ENCODE measurements at places on chromosomes 13 and 19.
A peak's percentile ranks its signal among the peaks of the same experiment; 100 is the strongest.

DNA sequence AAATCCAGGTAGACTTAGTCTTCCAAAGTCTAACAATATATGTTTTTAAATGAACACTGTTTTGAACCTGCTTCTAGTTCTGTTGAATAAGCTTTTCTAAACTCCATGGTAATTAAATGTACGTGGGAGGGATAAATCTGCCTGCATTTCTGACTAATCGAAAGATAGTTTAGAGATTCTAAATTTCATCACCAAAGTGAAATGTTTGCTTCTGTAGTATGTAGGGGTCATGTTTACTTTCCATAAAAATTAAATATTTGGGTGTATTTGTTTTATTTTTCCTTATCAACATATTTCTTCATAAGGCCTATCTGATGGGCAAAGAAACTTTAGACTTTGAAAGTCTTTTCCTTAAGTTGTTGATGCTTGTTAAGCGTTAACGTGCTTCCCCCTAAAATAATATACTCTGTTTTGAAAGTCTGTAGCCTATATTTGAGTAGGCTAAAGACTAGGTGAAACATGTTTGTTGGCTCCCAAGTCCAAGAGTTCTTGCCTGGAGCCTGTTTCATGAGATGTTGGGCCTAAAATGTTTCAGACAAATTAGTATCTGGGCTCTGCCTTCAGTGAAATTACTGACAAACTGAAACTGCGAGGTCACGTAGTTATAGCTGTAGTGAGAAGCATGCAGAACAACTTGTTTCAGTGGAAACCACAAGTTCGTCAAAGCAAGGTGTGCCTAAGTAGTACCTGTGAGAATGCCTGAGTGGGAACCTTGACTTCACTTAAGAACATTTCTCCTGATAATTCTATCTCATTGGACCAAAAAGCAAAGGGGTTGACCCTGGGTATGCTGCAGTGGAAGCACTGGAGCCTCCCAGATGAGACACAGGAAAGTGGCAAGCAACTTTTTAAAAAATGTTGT is 126.2 kb downstream of the LMO7 start:
- peak; percentile 50 for DNase-seq

GRCh38 chr13:42715909-42716308 is 65.5 kb upstream of the FAM216B start:
- DNase-seq: no peak

DNA sequence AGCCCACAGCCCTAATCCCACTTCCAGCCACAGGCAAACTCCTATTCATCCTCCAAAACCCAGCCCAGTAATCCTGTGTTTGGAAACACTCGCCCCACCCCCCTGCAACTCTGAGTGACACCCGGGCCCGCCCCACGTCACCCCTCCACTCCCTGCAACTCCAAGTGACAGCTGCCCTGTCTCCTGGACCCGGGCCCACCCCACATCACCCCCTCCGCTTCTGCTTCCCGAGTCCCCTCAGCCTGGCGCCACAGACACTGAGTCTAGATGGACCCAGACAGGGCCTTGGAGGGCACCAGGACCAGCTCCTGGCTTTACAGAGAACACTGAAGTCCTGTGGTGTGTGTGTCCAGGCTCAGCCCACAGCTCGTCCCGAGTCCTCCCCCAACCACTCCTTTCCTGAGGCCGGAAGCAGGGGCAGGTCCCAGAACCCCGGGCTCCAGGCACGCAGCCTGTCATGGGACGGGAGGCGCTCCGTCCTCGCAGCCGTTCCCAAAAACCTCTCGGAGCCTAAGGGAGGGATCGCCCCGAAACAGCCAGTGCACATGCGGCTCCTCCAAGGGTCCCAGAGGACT is 7.7 kb downstream of the REXO1 start:
- no peak for DNase-seq

DNA sequence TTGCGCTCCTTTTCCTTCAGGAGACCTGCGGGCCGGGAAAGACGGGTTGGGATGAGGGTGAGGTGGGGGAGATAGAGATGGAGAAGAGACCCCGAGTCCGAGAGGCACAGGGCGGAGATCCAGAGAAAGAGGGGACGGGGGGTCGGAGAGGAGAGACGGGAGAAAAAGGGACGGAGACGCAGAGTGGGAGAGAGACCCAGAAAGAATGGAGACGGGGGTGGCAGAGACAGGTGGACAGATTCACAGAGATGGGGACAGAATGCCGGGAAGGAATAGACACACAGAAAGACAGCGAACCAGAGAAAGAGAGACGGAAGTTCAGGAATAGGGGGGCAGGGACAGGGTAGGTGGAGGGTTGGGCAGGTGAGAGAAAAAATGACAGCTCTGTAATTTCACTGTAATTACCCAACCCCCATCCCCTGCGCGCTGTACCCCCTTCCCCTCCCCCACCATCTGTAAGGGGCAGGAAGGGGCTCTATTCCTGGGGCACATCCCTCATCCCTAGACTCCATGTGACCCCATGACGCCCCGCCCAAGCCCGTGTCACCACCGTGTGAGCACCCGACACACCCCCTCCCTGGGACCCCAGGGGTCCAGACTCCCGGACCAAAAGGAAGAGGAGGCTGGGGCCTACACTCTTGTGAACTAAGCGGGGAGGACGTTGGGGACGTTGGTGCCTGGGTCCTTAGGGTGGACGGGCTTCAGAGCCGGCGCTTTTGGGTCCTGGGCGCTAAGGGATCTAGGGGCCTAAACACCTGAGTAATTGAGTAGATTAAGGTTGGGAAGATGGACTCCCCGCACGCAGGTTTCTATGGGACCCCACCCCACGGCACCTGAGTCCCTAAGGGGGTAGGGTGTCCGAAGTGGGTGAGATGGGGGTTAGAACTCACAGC is 967 bp downstream of the DBP start:
- DNase-seq: peak; percentile 60

- DNase-seq: no peak
Measured at GRCh38 chr13:114261328-114261965, 20.0 kb upstream of the UPF3A start.

DNA sequence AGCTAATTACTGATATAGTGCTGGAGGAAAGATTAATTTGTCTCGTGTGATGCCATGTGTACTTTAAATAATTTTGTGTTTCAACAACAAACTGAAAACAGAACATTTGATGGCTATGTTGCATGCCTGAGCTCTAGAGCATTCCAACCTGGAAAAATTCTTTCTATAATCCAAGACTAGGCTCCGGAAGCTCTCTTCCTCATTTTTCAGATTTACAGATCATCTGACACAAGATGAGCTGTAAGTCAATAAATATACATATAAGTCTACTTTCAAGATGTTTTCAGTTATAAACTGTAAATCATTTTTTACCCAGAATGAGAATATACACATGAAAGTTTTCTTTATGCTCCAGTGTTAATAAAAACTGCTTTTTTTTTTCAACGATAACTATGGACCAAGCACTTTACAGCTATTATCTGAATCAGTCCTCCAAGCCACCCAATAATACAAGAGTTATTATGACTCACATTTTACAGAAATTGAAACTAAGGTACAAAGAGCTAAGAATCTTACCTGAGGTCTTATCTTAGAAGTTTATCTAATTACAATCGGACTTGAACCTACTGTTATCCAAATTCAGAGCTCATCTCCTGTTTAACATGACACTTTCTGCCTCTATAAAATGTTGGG is 6.4 kb upstream of the FOXO1 start:
- no peak for DNase-seq

GRCh38 chr13:49840675-49841074 is 48.2 kb upstream of the KPNA3 start:
- DNase-seq: no peak

DNA sequence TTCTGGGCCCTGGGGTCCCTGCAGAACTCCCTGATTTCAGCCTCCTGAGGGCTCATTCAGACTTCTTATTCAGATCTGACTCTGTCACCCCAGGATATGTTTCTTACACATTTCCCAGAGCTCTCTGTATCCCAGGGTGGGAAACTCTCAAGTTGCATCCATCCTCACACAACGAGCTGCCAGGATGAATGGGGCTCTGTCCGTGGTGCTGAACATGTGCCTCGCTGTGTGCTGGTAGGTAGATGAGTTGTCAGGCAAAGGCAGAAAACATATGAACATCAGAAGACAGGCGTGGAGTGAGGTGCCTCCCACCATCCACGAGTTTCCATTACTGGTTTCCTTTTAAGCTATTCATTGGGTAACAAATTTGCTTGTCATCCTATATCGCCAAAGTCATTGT is 11.4 kb upstream of the IGFL1 start:
- DNase-seq: peak; percentile 68

GRCh38 chr13:89496478-89496877 is 1825.3 kb downstream of the SLITRK5 start:
- no peak for DNase-seq

GRCh38 chr13:94602467-94602866 is 810 bp downstream of the GPR180 start:
- DNase-seq: no peak

GRCh38 chr13:33285420-33286124 is at the start of gene STARD13:
STARD13 (minus strand) TSS chr13:33285755; CDS start chr13:33285638, 117 bp downstream.
- peak; percentile 96 for DNase-seq

GRCh38 chr13:113126265-113127150 is 3.9 kb downstream of the F10 start:
- DNase-seq: no peak

DNA sequence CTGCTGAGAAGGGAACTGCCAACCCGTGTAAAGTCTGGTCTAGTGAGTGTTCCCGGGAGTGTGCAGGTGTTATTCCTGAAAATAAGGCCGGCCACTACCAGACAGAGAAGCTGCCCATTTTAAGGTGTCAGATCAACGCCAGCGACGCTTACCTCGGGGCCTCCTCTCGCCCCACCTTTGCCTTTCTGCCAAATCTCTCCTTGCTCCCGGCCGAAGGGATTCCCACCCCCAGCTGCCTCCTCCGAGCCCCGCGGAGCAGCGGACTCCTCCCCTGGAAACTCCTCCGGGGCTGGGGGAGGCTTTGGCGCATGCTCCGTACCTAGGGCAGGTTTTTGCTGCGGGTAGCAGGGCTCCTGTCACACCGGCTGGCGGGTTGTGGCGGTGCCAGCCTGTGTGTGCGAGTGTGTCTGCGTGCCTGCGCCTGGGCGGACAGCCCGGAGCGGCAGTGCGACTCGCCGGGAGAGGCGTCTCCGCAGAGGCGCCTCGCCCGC is at the start of gene HS6ST3:
Gene HS6ST3, plus strand, starts transcription at position 359 of the 491 bp plus-strand sequence.
- no peak for DNase-seq

GRCh38 chr13:77545626-77546412 is 10.3 kb downstream of the SCEL start:
- no peak for DNase-seq

GRCh38 chr19:1392939-1393530 is 8.3 kb downstream of the GAMT start:
- DNase-seq: no peak

DNA sequence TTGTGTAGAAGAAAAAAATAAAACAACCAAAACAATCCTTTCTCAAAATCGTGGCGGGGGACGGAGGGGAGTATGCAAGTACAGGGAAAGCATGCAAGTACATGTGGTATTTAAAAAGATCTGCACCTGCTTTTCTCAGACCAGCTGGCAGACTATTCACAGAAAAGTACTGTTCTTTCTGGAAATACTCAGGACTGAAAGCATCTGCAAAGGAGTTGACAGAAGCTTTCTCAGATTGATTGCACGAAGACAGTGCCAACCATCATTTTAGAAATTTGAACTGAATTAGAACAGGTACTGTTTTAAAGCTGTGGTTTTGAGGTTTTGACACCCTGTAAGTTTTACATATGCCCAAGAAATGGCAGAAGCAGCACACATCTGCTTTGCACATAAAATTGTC is 19.8 kb upstream of the PCDH8 start:
- DNase-seq: no peak

DNA sequence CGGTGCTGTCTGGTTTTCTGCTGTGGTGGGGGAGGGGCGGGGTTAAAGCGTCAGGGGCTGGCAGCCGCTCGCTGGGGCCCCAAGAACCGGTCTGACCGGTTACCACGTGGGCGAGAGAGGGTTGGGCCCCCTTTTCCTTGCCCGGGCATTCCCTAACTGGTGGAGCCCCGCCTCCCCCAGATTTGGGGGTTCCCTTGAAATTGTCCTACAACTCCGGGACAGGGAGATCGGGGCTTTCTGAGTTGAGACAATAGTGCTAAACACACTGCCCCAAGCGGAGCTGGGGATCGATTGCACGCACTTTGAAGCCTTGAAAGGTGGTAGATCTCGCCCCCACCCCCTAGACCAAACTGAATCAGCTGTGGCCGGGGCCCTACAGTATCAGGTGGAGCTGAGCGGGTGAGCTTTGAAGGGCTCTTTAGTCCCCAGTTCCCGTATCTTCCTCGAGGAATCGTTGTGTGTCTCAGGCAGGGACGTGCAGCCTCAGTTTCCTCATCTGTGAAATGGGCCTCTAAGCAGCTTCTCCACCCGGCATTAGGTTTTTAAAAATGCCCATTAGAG is 4.8 kb downstream of the IER2 start:
- peak; percentile 92 for DNase-seq

DNA sequence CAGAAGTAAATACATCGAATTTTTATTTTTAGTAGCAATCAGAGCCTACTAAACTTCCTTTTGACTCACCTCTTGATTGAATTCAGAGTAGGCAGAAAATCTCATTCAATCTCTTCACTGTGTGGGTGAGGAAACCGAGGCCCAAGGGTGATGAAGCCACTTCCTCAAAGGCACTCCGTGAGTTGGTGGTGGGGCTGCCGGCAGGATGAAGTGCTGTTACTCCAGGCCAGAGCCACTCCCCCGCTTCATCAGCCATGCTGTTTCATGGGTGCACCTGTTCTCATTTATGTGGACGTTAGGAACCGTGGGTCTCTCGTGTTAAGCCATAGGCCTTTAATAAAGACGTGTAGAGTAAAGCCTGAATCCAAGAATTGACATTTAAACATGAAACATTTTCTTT is 13.2 kb downstream of the ING1 start:
- no peak for DNase-seq
